ENCODE measurements at places on chromosomes 12 and 14.

GRCh38 chr12:43653289-43653915, 101.4 kb upstream of the ADAMTS20 start:
- no peak for DNase-seq

DNA sequence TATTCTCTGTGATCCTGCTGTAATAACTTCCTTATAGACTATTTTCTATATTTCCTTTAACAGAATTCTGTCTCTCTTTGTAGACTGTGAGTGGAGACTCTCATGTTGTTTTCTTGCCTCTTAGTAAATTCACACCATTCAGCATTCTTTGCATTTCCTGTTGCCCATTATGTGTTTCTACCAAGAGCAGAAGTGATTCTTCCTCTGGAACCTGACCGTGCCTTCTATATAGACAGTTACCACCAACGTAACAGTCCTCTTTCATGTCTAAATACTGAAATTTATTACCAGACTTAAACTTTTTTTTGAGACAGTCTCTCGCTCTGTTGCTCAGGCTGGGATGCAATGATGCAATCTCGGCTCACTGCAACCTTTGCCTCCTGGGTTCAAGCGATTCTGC, 31.1 kb downstream of the METAP2 start:
- DNase-seq = no peak

GRCh38 chr12:3313675-3314663, 177.0 kb upstream of the PRMT8 start:
- DNase-seq = no peak

DNA sequence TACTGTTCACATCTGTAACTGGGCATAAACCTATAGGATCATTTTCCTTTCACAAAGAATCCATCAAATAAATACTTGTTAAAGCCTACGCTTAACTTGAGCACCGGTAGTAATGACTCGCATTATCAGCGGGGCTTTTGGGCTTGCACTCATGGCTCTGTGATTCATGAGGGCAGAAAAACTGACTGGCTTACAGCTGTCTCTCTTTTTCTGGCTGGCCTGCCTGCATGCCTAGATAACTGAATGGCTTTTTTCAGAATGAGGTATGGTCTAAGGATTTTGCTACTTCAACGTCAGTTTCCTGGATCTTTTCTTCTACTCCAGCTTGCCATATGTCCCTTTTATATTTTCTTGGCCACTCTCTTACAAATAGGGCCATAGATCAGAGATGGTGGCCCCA, 531.1 kb downstream of the NRXN3 start:
- no peak for DNase-seq

GRCh38 chr12:75809746-75810145, 221.8 kb downstream of the PHLDA1 start:
- no peak for DNase-seq

DNA sequence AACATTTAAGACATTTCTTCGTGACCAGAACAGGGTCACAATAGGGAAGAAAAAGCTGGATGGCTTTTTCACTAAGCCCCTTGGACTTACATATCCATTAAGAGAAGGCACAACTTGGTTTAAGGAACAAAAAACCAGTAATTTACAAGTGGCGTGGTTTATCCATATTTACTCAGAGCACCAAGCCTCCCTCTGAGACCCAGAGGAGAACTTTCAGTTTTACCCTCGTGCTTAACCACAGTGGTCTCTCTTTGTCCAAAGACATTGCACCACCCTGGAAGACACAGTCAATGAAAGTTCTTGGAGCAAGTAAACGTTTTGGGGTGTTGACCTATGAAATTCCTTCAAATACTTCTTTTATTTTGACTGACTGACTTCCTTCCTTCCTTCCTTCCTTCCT, 52.5 kb downstream of the SSPN start:
- DNase-seq = no peak

GRCh38 chr14:90447720-90448497, 51.1 kb downstream of the CALM1 start:
- no peak for DNase-seq

- DNase-seq = no peak
Measured at GRCh38 chr12:100643246-100643645, 69.8 kb downstream of the GAS2L3 start.

- no peak for DNase-seq
Measured at GRCh38 chr14:73189651-73190050, 47.7 kb upstream of the PAPLN start.

DNA sequence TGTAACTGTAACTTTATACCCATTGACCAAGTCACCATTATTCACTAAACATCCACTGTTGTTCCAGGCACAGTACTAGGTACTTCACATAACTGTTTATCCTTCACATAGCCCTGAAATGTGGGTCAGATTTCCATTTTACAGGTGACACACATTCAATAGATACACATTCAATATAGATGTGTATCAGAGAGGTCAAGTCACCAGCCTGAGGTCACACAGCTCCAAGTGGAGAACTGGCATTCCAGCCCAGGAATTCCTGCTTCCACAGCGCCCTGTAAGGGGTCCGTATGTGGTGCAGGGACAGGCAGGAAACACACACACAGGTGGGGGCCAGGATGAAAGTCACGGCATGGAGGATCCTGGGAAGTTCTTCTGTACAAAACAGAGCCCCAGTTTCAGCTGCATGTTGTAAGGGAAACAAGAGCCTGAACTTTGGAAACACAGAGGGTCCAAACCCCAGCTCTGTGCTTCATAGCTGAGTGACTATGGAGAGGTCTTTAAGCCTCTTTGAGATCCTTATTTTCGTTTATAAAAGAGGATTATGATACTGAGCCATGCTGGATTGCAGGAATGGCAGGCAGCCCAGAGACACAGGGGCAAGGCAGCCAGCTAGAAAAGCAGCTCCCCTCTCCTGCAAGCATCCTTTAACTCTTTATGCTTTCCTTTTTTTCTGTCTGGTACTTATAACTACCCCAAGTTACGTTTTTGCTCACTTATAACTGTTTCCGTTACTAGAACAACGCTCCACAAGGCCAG, 50.3 kb upstream of the DICER1 start:
- DNase-seq = no peak

DNA sequence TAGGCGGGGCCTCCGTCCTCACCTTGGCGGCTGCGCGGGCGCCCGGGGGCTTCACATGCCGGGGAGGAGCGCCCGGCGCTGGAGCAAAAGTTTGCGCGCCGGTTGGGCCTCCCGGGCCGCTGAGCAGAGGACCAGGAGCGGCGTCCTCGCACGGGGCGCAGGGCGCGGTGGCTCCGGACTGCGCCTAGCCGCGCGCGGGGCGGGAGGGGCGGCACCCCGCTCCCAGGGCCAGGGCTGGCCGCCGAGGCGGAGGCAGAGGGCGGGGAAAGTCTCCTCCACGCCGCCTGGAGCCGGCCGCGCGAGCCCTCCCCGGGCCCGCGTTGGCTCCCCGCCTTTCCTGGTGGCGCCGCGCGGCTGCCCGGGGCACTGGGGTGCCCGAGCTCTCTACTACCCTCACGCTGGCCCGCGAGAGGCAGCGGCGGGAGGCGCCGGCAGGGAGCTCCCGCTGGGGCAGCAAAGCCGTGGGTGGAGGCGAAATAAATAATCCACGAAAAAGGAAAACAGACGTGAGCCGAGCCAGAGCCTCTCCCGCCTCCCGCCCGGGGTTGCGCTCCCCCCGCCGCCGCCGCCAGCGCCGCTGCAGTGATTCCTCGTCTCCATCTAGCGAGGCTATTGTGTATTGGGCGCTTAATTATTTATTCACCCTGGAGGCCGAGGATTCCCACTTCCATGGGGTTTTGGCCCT, 400 bp upstream of the PRIMA1 start:
- no peak for DNase-seq

DNA sequence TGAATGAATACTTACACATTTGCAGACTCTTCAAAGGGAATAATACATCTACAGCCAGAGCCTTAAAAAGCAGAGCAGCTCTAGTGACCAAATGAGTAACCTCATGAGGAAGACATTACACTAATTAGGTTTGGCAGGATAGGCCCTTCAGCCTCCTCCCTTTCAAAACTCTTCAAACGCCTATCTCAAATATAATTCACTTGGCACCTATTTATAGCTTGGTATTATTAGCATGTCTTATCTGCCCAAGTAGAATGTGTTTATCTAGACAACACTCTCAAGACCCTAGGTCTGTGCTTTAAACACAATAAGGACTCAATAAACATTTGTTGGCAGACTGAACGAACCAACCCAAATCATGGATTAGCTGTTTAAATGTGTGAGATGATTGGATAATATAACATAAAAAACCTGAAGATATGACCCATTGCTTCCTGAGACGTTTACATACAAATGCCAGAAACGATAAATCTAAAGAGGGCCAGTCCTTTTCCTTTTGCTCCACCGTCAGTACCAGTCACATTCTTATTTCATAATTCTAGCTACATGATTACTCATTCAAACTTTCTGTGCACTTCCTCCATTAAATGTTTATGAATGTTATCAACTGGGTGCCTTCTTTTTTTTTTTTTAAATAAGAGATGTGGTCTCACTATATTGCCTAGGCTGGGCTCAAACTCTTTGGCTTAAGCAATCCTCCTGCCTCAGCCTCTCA, 123.3 kb downstream of the CEP83 start:
- DNase-seq = no peak

DNA sequence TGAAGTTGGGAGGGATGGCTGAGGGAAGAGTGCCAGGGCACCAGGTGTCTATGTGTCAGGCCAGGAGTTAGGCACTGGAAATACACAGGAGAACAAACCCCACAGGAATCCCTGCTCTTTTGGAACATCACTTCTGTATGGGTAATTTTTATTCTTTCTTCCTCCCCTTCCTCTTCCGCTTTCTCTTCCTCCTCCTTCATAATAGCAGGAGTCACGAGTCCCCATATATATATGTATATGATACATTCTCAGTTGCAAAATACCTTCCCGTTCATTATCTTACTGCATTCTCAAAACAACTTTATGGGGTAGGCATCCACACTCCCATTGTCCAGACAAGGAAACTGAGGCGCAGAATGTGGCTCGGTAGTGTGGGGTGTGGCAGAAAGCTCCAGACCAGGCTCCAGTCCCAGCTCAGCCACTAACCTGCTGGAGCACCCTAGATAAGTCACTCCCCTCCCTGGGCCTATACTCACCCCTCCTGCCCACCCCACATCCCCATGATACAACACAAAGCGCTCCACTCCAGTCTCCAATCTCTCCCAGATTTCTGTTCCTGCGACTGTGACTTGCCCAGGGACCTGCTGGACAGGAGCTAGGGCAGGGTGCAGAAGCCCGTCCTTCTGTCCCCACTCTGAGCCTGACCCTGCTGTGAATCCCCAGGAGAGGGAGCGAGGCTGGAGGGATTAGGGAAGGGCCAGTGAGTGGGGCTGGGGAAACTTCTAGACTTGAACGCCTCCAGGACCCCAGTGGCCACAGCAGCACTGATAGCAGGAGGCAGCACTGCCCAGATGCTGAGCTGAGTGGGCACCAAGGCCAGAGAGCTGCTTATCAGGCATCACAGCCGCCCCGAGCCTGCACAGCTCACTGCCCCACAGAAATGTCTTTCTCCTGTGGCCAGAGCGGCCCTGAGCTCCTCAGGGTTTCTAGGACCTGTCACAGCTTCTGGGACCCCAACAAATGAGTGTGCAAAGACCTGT, 1.4 kb upstream of the AQP2 start:
- no peak for DNase-seq

GRCh38 chr14:105591052-105591451, 64.7 kb downstream of the TMEM121 start:
- DNase-seq = no peak

GRCh38 chr12:56724701-56724971, 463 bp downstream of the NACA start:
- DNase-seq = no peak

DNA sequence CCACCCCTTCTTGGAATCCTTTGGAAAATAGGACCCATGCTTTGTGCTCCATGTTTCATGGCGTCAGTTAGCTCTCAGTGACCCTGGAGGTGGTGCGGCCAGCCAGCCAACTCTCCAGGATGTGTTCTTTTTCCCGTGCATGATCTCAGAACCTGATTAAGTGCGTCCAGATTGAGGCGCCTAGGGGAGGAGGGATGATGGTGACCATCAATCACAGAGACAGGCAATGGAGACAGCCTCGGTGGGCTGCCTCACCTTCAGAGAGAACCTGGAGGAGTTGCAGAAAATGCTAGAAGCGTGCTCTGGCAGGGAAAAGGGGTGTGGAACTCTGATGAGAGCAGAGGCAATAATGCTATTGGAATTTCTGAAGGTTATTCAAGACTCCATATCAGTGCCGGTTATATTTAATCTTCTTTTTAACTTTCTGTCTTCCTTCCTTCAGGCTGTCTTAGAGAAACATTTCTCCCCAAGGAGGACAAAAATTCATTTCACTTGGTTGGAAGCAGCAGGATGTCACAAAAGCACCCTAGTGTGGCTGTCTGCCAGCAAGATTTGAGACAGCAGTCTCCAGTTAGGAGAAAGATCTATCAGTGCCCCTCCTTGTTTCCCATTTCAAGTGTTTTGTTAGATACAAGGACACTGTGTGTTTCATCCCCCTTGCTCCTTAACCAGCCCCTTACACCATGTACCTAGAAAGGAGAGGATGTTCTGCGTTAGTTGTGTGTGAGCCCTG, 53.3 kb upstream of the IGF1 start:
- DNase-seq = no peak

- no peak for DNase-seq
Measured at GRCh38 chr14:96653597-96653996, 143.6 kb upstream of the VRK1 start.

GRCh38 chr12:47997321-47997720, 7.0 kb downstream of the COL2A1 start:
- DNase-seq = no peak

GRCh38 chr14:32552766-32553165, 223.7 kb downstream of the AKAP6 start:
- DNase-seq = no peak

GRCh38 chr12:104357421-104357952, 53.9 kb downstream of the EID3 start:
- DNase-seq = no peak

GRCh38 chr14:77004711-77005460, 23.6 kb downstream of the IRF2BPL start:
- DNase-seq = no peak

DNA sequence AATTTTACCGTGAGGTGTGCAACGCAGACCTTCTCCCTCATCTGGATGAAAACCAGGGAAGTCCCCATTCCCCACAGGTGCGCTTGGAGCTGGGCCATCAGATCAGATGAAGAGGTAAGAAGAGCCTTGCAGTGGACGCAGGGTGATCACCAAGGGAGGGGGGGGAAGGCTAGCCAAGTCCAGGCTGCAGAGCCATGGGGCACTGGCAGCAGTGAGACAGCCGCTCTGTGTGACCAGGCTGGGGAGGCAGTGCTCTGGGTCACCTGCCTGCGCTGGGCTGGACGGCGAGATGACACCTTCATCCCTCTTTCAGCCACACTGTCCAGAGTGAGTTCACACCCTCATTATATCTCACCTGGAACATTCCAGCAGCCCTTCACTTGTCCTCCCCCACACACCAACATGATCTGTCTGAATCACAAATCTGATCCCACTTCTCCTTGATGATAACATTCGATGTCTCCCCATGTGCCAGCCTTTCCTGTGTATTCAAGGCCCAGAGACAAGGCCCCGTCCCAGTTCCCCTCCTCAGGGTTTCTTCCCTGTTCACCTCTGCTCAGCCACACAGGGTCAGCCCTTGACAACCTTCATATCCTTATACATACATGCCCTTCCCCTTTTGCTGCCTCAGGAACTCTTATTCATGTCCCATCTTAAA, 65.9 kb upstream of the VASH1 start:
- DNase-seq = no peak
